NK-92 treated with Interleukin-12 subunit alpha and Interleukin-12 subunit beta, amount 100 ng/mL, for 24 hours (cell line): ENCODE measurements at places on chromosomes 16 and 17.

GRCh38 chr16:21028728-21029127 is 121.9 kb downstream of the DNAH3 start:
- DNase-seq = no peak

DNA sequence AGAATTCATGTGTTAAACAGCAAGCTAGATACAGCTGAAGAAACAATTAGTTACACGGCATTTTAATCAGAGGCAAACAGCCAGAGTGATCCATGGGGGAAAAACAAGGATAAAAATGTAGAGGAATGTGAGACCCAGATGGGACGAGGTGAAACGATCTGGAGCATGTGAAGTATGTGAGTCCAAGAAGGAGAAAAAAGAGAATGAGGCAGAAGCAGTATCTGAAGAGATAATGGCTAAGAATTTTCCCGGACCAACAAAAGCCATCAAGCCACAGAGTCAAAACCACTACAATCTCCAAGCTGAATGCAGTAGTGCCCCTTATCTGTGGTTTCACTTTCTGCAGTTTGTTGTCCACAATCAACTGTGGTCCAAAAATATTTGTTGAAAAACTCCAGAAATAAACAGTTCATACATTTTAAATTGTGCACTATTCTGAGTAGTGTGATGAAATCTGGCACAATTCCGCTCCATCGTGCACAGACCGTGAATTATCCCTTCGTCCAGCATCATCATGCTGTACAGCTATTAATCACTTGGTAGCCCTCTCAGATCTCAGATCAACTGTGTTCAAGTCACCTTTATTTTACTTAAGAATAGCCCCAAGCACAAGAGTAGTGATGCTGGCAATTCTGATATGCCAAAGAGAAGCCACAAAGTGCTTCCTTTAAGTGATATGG is 18.8 kb downstream of the MYH10 start:
- no peak for DNase-seq

DNA sequence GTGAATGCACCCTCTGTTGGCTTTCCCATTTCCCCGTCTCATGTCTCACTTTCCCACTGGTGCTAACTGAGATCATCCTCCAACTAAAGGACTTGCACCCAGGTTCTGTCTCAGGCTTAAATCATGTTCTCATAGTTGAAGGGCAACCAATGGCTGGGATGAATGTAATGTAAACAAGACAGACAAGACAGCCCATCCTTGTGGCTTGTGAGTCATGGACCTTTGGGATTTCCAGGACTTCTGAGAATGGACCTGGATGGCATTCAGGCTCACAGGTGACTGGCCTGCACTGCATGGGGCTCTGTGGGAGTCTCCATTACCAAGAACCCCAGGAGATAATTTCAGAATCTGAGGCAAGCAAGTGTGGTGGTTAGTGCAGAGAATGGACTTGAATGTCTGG is 347.5 kb downstream of the HAPSTR1 start:
- DNase-seq = no peak

DNA sequence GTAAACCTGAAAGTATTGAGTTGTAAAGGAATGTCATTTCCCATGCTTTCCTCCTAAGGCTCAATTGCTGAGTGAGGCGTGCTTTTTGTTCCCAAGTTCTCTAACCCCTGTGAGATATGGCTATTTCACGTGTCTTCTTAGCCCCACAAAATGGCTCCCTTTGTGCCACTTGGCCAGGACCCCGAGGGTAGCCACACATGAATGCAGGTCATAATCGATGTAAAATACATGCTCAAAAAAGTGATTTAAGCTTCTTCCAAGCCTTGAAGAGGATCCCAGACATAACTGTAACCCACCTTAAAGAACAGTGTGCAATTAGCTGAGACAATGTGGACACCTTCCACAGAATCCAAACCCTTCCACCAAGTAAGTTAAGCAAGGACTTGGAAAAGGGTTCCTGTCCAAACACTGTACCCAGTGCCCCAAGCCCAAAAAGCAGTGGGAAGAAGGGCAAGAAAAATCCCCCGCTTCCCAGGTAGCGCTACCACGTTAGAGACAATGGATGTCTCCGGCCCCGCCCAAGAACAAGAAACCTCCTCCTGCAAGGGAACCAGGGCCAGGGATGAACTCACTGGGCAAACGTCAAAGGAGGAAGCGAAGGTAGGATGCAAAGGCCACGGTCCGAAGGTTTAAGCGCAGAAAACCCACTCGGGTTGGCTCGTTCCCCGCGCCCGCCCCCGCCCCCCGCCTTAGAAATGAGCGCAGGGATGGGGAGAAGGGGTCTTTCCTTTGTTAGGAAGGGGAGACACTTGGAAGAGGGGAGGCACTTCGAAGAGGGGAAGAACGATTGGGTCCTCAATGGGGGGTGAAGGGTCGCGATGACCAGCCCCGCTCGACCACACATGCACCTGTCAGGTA is 1.2 kb downstream of the JPT1 start:
- DNase-seq = no peak

GRCh38 chr17:72273289-72274056 is 152.7 kb downstream of the SOX9 start:
- no peak for DNase-seq

DNA sequence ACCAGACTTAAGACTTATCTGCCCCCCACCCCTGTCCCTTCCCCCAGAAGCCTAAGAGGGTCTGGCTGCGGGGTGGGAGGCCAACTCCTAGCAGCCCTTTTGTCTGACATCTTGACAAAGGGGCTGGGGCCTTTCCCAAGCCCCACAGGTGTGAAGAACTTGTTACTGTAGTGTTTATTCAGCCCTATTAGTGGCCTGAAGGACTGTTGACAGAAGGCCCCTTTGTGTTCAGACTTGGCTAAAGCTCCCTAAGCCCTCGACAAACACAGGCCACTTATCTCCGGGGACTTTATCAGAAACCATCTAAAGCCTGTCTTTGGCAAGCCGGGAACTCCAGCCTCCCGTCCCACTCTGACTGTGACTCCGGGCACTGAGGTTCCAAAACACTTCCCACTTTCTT is 129.8 kb downstream of the NTN1 start:
- DNase-seq = no peak

DNA sequence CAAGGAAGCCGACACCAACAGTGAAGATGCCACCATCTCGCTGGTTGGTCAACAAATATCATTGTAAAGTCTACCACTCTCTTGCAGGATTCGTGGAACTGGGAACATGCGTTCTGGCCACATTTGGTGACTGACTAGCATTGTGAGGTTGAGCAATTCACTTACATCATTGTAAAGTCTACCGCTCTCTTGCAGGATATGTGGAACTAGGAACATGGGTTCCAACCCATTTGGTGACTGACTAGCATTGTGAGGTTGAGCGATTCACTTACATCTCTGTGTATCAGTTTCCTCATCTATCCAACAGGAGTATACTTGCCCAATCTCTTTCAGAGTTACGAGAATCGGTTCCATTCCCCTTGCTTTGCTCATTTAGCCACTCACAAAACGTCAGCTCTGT is 42.6 kb upstream of the RPH3AL start:
- DNase-seq = no peak

DNA sequence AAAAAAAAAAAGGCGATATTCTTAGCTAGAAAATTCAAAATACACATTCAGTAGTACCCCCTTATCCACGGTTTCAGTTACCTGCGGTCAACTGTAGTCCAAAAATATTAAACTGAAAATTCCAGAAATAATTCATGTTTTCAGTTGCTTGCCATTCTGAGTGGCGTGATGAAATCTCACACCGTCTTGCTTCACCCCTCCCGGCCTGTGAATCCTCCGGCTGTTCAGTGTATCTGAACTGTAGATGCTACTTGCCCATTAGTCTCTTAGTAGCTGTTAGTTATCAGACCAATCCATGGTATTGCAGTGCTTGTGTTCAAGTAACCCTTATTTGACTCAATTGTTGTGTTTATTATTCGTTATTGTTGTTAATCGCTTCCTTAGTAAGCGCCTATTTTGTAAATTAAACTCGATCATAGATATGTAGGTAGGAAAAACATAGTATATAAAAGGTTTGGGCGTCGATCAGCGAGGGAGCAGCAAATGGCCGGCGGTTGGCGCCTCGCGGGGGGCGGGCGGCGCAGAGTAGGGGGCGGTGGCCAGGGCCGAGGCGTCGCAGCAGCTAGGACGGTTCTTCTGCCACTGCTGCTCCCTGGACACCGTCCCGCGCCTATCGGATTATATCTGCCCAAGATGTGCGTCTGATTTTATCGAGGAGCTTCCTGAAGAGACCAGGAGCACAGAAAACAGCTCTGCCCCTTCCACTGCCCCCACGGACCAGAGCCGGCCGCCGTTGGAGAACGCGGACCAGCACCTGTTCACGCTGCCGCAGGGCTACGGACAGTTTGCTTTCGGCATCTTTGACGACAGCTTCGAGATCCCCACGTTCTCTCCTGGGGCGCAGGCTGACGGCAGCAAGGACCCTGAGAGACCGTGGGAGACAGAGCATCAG is 39.8 kb upstream of the AKAP1 start:
- DNase-seq = no peak
